NCI-H748 treated with DMSO at 0.1 percent for 48 hours (cell line): ENCODE measurements at places on chromosomes 6 and 20.

GRCh38 chr6:63864061-63864460 is 228.5 kb downstream of the PHF3 start:
- no peak for DNase-seq

- no peak for DNase-seq
These were observed 22.8 kb upstream of the GCLC start for GRCh38 chr6:53567701-53568100.

DNA sequence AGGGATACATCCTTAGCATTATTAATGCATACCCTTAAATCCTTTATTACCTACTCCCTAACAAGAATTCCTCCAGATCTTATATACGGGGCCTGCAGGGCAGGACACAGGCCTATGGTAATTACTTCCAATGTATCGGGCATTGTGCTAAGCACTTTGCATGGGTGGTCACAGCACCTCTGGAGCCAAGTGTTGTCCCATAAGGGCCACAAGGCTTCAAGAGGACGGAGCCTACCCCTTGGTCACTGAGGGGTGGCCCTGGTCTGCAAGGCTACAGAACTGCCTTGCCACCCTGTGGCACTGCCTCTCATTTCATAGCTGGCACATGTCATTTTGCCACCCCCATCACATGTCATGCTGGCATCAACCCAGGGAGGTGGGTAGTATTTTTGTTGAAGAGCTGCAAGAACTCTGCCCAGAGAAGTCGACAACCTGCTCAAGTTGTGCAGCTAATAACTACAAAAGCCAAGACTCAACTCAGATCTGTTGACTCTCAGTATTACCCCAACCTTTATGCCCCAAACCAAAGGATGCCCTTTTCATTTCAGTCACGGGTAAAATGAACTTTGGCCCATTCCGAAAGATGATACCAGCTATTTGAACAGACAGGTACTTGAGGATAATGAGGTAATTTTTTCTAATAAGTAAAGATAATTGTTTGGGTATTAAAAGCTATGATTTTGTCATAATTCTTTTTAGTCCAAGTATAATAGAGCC is 144.1 kb upstream of the AKAP12 start:
- peak; percentile 85 for DNase-seq

- DNase-seq = no peak
These were observed 431.9 kb upstream of the GJE1 start for GRCh38 chr6:141700819-141701218.
